Stimulated activated CD8-positive, alpha-beta memory T cell treated with anti-CD3 and anti-CD28 coated beads, Interleukin-7, amount 100 ng/mL, for 4 hours (primary cell): ENCODE measurements at places on chromosomes 13 and 19.

DNA sequence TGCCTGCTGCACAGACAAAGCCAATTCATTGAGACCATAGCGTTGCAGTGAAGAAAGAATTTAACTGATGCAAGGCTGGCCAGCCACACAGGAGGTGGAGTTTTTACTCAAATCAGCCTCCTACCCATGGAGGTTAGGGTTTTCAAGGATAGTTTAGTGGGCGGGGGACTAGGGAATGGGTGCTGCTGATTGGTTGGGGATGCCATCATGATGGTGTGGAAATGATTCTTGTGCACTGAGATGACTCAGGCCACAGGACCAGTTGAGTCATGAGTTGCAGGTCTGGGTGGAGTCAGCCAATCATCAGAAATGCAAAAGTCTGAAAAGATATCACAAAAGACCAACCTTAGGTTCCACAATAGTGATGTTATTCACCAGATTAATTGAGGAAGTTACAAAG, 359.6 kb downstream of the FOXO1 start:
- DNase-seq = peak; percentile 5

DNA sequence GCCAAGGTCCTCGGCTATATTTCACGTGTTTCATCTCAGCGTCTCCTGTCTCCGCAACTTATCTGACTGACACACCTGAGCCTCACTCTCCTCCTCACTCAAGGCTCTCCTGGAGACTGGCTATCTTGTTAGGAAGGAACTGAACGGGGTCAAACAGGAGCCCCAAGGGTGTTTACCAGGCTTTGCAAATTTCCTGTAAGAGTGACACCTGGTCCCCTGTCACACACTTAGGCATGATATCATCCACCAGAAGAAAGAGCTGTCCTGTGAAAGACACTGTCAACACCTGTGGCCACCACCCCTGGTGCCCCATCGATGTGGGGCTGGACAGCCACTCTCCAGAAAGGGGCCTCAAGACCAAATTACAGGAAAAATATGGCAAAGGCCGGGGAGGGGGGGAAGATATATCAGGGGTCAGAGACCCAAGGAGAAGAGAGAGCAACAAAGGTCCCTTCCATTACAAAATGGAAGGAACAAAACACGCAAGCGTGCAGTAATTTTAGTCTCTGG, 2.9 kb downstream of the CD70 start:
- no peak for DNase-seq

DNA sequence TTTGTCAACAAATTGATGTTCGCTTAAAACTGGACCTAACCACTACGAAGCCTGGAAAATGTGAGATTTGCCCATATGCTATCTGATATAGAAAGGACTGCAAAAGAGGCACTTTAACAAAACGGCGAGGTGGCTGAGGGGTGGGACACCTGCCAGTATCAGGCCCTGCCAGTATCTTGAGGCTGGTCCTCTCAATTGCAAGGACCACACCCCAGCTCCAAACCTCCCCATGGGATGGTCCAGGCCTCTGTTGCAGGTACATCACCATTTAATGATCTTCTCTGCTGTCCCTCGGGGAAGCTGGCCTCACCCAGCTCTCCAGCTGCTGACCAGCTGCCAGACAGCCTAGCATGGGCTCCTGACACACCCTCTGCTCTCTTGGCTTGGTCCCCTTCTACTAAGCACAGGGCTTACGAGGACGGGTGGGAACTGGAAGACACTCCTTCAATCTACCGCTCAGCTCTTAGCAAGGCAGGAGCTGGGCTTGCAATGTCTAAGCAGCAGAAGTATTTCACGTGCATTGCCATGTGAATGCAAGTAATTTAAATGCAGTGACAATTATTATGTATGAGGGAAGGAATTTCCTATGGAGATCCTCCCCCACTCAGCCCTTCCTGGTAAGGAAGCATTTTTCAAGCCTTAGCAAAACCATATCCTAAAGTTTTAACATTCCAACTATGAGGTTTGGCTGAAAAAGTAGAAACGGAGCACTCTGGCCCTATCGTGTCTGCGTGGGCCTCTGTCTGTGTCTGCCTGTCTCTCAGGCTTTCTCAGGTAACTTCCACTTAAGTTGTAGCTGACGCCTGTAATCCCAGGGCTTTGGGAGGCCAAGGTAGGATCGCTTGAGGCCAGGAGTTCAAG, 63.9 kb downstream of the LATS2 start:
- DNase-seq = no peak

DNA sequence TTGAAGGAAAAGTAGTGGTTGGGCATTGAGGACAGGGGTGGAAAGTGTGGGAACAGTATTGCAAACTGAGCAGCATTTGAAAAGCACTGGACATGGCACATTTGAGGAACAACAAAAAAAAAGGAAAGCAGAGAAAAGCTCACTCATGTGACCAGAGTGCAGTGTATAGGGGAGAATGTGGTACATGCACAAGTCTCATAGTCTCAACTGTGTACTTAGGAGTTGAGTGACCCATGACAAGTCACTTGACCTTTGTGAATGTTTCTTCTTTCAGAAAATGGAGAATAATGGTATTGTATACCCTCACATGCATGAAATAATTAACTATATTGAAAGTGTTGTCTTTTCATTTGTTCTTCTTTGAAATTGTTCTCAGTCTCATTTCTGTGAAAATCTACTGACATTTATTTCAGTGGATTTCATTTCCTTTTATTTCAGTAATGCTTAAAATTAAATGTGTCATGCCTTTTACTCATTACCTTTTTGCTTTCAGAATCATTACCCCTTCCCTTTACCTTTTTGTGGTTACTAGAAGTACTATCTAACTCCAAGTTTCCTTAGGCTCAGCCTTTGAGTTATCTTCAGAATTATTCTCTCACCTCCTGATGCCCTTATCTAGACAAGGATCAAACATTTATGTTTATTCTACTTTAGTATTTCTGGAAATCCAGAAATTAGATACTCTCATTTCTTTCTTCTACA, 79.1 kb upstream of the MLNR start:
- no peak for DNase-seq

DNA sequence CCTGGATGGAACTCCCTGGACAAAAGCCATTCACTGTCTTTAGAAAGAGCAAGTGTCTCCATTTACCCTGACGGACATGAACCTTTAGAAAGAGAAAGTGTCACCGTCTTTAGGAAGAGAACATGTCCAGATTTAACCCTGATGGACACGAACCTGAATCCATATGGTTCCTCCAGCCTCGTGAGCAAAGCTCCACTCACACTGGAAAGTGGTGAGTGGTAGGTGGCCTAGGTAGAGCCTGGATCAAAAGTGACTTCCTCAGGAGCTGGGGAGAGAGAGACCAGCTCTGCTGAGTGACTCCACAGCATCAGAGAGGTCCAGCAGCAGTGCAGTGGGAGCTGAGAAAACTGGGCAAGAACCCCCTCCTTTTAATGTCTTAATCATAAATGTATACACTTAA, 59.8 kb upstream of the IRS2 start:
- no peak for DNase-seq

DNA sequence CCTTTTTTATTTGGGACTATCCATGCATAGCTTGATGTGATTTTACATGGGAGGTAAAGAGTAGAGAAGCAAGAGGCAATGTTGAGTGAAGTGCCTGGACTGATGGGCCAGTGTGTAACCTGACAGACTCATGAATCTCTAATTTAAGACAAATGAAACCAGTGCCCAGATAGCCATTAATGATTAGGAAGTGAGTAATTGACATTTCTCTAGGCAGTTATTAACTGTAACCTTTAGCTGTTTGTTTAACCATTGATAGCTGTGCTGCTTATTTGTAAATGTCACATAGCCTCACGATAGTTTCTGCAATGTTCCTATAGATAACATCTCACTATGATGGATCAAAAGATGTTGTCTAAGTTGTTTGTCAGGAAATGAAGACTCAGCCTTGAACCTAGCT, 1047.5 kb upstream of the SPRY2 start:
- no peak for DNase-seq

DNA sequence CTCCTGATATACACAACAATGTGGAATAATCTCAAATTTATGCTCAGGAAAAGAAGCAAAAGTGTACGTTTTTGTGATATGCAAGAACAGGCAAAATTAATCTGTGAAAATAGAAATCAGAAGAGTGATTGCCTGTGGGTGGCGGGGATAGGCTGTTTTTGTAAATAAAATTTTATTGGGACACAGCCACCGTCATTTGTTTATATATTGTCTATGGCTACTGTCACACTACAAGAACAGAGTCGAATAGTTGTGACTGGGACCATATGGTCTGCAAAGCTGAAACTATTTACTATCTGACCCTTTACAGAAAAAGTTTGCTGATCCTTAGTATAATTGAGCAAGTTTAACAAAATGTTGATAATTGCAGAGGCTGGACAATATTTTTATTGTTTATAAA, 269.5 kb upstream of the HTR2A start:
- no peak for DNase-seq

DNA sequence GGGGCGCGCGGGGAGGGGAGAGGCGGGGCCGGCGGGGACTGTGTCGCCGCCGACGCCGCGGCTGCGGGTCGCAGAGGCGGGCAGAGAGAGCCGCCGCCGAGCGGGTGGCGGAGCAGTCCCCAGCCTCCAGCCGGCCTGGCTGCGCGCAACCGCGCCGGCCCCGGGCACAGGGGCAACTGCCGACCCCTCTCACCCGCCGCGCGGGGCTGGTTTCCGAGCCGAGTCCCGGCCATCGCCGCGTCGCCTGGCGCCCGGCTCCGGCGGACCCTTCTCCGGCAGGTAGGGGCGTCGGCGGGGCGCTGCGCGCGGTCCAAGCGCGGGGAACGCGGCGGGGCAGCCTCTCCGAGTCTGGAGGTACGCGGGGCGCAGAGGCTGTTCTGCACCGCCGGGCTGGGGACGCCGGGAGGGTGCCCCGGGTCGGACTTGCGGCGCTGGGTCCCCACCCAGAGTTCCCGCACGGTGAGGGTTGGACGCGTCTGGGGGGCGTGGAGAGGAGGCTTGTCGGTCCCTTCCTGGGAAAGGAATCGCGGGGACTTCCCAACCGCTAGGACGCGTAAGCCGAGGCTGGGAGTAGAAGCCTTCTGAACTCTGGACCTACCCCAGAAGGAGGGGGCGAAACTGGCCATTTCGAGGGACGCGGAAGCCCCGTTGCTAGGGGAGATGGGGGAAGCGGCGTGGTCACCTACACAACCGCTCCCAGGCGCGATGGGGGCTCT, 133.6 kb upstream of the MYO16 start:
- no peak for DNase-seq

DNA sequence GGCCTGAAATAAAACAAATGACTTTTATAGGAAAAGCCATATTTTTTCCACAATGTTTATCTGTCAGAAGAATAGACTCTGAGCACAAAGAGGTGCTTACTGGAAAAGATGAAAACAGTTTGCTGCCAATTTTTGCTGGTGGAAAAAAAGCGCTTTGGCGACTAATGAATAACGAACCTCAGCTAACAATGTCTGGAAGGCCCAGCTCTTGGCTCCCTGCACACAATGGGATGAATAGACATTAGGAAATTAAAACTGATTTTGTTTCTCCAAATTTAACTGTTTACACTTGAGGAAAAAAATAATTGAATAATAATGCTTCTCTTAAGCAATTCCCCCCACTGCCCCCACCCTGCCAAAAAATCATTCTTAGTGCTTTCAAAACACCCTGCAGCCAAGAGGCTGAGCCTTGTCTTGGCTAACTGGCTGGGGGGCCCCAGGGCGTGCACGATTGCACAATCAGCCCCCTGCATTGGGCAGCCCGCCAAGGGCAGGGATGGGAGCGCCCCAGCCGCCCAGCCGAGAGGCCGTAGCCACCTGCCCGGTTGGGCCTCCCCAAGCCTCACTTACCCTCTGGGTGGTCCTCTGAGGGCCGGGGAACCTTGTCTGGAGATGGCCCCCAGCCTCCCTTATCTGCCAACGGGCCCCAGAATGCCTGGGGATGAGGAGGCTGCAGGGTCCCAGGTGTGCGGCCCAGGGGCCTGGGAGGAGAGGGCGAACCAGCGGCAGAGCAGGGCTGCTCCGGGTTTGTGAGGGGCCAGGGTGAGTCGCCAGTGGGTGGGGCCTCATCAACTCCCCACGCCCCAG, 16.8 kb downstream of the CEBPG start:
- no peak for DNase-seq

GRCh38 chr13:43058318-43058674, 34.9 kb downstream of the DNAJC15 start:
- peak; percentile 13 for DNase-seq

DNA sequence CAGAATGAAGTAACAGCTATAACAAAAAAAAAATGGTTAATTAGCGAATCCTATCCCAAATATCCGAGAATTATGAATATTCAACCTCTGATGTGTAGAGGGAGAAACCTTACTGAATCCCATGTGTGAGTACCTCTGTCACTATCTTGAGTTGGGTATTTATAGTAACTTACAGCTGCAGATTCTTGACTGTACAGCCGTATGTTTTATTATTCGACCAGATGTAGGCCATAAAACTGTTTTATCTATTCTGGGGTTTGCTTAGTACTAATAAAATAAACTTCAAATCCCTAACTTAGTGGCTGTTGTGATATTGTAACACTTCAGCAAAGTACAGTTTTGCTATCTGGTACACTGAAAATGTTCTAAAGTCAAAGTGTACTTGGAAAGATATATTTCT, 120.0 kb downstream of the EFNB2 start:
- no peak for DNase-seq

DNA sequence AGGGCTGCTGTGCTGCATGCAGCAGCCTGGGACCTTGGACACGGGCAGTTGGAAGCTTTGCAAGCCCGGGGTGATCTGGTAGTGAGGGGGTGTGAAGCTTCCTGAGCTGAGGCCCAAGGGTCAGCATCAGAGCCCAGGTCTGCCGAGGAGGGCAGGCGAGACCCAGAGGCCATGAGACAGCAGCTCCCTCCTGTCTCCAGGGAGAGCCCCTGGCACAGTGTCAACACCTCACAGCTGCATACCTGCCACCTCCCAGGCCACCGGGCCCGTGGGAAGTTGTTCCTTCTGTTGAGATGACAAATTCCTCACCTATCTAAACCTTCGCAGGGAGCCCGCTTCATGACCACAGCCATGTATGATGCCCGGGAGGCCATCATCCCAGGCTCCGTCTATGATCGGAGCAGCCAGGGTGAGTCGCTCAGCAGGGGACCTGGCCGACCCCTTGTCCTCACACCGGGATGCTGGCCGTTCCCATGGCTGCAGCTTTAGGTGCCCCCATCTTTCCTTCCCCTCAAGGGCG, 32.1 kb downstream of the CERS1 start:
- DNase-seq = no peak

- DNase-seq = no peak
Measured at GRCh38 chr19:18768997-18769891, 21.9 kb downstream of the COMP start.

GRCh38 chr13:99331881-99332293, 24.7 kb upstream of the GPR183 start:
- no peak for DNase-seq

DNA sequence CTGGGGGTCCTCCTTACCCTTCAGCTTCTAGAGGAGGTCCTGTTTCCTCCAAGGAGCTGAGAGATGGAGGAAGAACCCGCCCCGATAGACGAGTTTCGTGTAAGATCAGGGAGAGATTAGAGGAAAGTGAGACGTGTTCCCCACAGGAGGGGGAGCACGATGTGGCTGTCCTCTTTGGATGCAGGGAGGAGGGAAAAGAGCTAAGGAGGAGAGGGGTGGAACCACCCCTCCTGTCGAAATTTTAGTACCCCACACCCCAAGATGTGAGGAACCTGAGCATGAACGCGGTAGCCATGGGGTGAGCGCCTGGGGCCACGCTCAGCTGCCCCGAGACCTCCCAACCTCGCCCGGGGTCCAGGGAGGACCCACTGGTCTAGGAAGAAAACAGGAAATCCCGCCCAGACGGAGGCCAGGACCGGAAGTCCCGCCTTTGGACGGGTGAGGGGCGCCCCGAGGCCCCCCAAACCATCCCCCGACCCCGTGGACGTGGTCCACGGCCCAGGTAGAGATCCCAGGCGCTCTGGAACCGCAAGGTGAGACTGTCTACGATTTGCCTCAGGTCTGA, 1.2 kb downstream of the AKT1S1 start:
- DNase-seq = peak; percentile 47
